Kidney (tissue), 22 donors: ENCODE measurements at places on chromosomes 3 and 15. TPM values are rescaled to one million over a fixed set of nuclear protein-coding genes. Genes with fewer than 3 reads are reported as not detected.

- DNase-seq = no peak
Measured at GRCh38 chr3:16467393-16467792, 46.1 kb downstream of the RFTN1 start.

GRCh38 chr3:39814007-39814406 is 4.6 kb downstream of the MYRIP start:
- no peak for DNase-seq

GRCh38 chr3:160372780-160373179 is 26.2 kb downstream of the IFT80 start:
- no peak for DNase-seq

ANKRD63 gene
- not detected for polyA plus RNA-seq

CRTAP gene
- 122 TPM for polyA plus RNA-seq

PROS1 gene
- polyA plus RNA-seq = 30.0 TPM
